ENCODE measurements at places on chromosomes 2 and 18. TPM values are rescaled to one million over a fixed set of nuclear protein-coding genes. Genes with fewer than 3 reads are reported as not detected.

ASB18 gene
- not detected for total RNA-seq

SP140L gene
- 16.0 TPM for total RNA-seq

TOGARAM2 gene
- total RNA-seq = under 0.01 TPM

FAM124B gene
- total RNA-seq = 1.2 TPM

HOXD9 gene
- not detected for total RNA-seq

MRPS9 gene
- total RNA-seq = 17.8 TPM

CABLES1 gene
- 7.4 TPM for total RNA-seq

HOXD11 gene
- not detected for total RNA-seq

LCT gene
- total RNA-seq = not detected

HOXD4 gene
- total RNA-seq = not detected

ALMS1 gene
- 28.2 TPM for total RNA-seq

GCG gene
- not detected for total RNA-seq

EFR3B gene
- 1.1 TPM for total RNA-seq

CCL20 gene
- total RNA-seq = not detected

ABHD3 gene
- total RNA-seq = 1.1 TPM

COMMD1 gene
- total RNA-seq = 126 TPM

UXS1 gene
- total RNA-seq = 24.0 TPM

INHA gene
- 0.18 TPM for total RNA-seq

CHST10 gene
- 11.0 TPM for total RNA-seq

ACMSD gene
- total RNA-seq = not detected

POTEC gene
- not detected for total RNA-seq

PSMA8 gene
- not detected for total RNA-seq

TCF7L1 gene
- 3.5 TPM for total RNA-seq

CETN1 gene
- not detected for total RNA-seq

GRHL1 gene
- 1.3 TPM for total RNA-seq

NTSR2 gene
- not detected for total RNA-seq

AMER3 gene
- not detected for total RNA-seq

OSR1 gene
- 117 TPM for total RNA-seq

RBFA gene
- 20.1 TPM for total RNA-seq

GAREM1 gene
- 5.5 TPM for total RNA-seq

ATP6V1B1 gene
- total RNA-seq = 0.09 TPM

DSG1 gene
- total RNA-seq = not detected

FBLN7 gene
- total RNA-seq = 3.2 TPM

TBC1D8 gene
- 21.3 TPM for total RNA-seq

AQP12A gene
- total RNA-seq = not detected

STARD6 gene
- total RNA-seq = not detected

NYAP2 gene
- not detected for total RNA-seq

FIGN gene
- 4.1 TPM for total RNA-seq

SPRED2 gene
- total RNA-seq = 20.6 TPM

RNF125 gene
- 0.65 TPM for total RNA-seq

IL36RN gene
- not detected for total RNA-seq

CCDC93 gene
- 23.9 TPM for total RNA-seq

MALT1 gene
- 56.1 TPM for total RNA-seq

REG1A gene
- not detected for total RNA-seq

CNRIP1 gene
- total RNA-seq = 46.9 TPM

CNNM3 gene
- total RNA-seq = 2.2 TPM

LRP1B gene
- 0.36 TPM for total RNA-seq

FOSL2 gene
- total RNA-seq = 44.4 TPM

LOXHD1 gene
- not detected for total RNA-seq

RAD51AP2 gene
- not detected for total RNA-seq

FN1 gene
- 3,314 TPM for total RNA-seq

ACADL gene
- 0.63 TPM for total RNA-seq

KLHL41 gene
- total RNA-seq = 2.1 TPM

TACR1 gene
- 0.09 TPM for total RNA-seq

UGT1A6 gene
- total RNA-seq = 0.09 TPM

CNTNAP5 gene
- not detected for total RNA-seq
